Stimulated activated naive CD4-positive, alpha-beta T cell treated with Interleukin-2 at 50 U/mL for 16 hours (primary cell): ENCODE measurements at places on chromosomes 2 and 18.

GRCh38 chr18:33761363-33761762, 183.3 kb downstream of the ASXL3 start:
- no peak for DNase-seq

DNA sequence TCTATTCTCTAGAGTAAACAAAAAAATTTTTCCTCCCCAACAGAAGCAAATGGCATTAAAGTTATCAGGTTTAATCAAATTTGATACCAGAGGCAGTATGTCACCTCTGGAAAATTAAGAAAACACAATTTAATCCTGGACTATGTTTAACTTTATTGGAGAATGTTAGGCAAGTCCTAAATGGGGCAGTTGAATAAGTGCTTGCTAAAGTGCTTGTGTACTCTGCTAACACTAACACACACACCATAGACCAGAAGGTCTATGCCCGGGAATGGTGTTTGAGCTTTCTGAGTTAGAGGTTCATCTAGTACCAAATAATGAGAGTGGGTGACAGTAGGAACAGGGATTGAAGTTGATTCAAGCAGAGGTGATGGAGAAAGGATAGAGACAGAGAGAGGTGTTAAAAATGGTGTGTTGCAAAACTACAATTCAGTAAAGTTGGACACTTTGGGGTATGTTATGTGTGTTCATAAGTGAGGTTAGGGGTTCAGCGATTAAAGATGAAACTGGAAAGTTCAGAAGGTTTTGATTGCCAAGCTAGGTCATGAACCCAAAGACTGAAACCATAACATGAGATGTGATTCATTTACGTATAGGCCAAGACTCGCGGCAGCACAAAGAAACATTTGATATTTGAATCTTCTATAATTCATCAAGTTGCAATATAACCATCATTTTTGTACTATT, 40.5 kb upstream of the PEX13 start:
- no peak for DNase-seq

- no peak for DNase-seq
These were observed 34.8 kb upstream of the TWIST2 start for GRCh38 chr2:238813109-238813508.

DNA sequence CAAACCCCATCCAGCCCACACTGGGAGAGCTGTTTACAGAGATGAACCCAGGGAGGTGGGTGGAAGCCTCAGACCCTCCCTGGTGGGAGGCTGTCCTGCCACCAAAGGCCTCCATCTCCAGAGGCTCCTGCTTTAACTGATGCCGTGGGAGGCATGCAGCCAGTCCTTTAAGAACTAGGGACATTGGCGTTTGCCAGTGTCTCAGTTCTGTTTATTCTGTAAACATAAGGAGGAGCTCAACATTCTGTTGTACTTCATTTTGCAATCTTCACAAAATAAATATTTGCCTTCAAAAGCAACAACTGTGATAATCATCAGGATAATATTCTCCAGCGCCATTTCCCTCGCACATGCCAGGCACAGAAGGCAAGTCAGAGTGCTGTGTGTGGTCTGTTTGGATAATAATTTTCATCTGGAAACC, 6.8 kb downstream of the EDAR start:
- no peak for DNase-seq
